Breast epithelium (tissue), 4 donors: ENCODE measurements at places on chromosomes 16 and 17. TPM values are rescaled to one million over a fixed set of nuclear protein-coding genes. Genes with fewer than 3 reads are reported as not detected.

- peaks cover 5% of the 10 kb centered on the region for H3K4me1 ChIP-seq
- no peak overlapping the region for H3K4me3 ChIP-seq
- no peak overlapping the region for H3K27ac ChIP-seq
- no peaks in the 10 kb centered on the region for H3K36me3 ChIP-seq
- DNase-seq: no peak
- no peaks in the 10 kb centered on the region for H3K27me3 ChIP-seq
Measured at GRCh38 chr17:38568274-38568673, 37.5 kb downstream of the SRCIN1 start.

DNA sequence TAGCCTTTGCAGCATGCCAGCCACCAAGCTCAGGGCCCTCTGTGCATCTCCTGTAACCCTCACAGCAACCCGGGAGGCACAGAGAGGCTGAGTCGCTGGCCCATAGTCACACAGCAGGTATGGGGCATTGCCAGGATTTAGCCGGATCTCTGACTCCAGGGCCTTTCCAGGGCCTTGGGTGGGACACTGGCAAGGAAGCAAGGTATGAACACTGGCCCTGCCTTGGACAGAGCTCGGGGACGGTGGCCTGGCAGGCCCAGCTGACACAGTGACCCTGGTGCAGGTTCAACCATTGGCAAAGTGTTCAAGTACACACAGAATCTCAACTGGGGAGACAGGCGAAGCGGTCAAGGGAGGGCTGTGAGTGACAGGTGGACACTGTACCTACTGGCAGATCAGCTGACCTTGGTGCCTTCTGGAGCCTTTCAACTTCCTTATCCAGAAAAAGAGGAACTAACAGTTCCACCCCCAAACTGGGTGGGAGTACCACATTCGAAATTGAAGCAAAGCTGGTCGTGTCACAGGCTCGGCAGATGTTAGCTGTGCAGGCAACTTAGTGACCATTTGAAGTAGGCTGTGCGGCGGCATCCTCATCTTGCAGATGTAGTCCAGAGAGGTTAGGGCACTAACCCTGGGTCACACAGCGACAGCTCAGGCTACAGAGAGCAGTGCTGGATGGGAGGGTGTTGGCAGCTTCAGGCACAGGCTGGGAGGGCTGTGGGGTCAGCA, 287.4 kb downstream of the SEC14L1 start:
- H3K27ac ChIP-seq: peak overlapping the region; percentile 96
- H3K4me1 ChIP-seq: peaks cover 55% of the 10 kb centered on the region
- no peaks in the 10 kb centered on the region for H3K36me3 ChIP-seq
- H3K27me3 ChIP-seq: no peaks in the 10 kb centered on the region

- no peak overlapping the region for H3K27ac ChIP-seq
- no peaks in the 10 kb centered on the region for H3K27me3 ChIP-seq
- no peak for DNase-seq
- H3K36me3 ChIP-seq: no peaks in the 10 kb centered on the region
- H3K4me1 ChIP-seq: no peaks in the 10 kb centered on the region
Measured at GRCh38 chr17:57025876-57026275, 47.9 kb downstream of the SCPEP1 start.

GRCh38 chr17:1007310-1008007, 10.5 kb downstream of the TIMM22 start:
- no peaks in the 10 kb centered on the region for H3K36me3 ChIP-seq
- H3K27me3 ChIP-seq: no peaks in the 10 kb centered on the region
- H3K27ac ChIP-seq: peak overlapping the region; percentile 88
- peaks cover 17% of the 10 kb centered on the region for H3K4me1 ChIP-seq

DNA sequence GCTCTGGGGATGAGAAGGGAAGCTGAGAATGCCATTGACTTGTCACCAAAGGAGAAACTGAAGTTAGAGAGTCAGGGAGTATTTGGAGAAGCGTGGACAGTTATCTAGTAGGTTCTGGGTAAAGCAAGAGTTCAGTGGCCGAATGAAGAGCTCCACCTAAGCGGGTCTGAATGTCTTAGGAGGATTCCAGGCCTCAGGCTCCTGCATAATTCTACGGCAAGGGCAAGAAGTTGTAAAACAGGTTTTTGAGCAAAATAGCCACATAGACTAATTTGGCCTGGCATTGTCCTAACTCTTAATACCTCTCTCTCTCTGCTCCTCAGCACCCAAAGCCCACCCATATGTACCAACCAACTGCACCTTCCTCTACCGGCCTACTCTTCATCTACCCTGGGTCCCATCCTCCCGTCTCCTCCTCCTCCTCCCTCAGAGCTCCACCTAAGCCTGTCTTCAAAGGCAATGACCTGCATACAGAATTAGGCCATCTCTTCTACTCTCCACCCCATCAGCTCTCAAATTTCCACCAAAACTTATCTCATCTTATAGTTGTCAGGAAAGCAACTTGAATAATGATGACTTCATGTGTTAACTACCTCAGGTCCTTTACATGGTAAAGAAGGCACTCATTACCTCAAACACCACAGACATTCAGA, 42.0 kb upstream of the KCNJ2 start:
- no peaks in the 10 kb centered on the region for H3K36me3 ChIP-seq
- no peak overlapping the region for H3K27ac ChIP-seq
- no peaks in the 10 kb centered on the region for H3K27me3 ChIP-seq
- no peaks in the 10 kb centered on the region for H3K4me1 ChIP-seq
- DNase-seq: peak; percentile 47
- H3K4me3 ChIP-seq: no peak overlapping the region

GRCh38 chr17:83178533-83179304, 99.3 kb downstream of the METRNL start:
- no peaks in the 10 kb centered on the region for H3K36me3 ChIP-seq
- H3K4me3 ChIP-seq: no peak overlapping the region
- H3K27ac ChIP-seq: no peak overlapping the region
- H3K27me3 ChIP-seq: no peaks in the 10 kb centered on the region
- no peaks in the 10 kb centered on the region for H3K4me1 ChIP-seq

GRCh38 chr17:45218895-45219661, 2.6 kb upstream of the FMNL1 start:
- H3K27me3 ChIP-seq: no peaks in the 10 kb centered on the region
- peak; percentile 78 for DNase-seq

GRCh38 chr16:49462989-49463371, 89.4 kb downstream of the C16orf78 start:
- H3K4me3 ChIP-seq: no peak overlapping the region
- no peak for DNase-seq
- H3K4me1 ChIP-seq: no peaks in the 10 kb centered on the region
- H3K27me3 ChIP-seq: no peaks in the 10 kb centered on the region
- no peaks in the 10 kb centered on the region for H3K36me3 ChIP-seq
- no peak overlapping the region for H3K27ac ChIP-seq

GRCh38 chr16:27819356-27819755, 244.2 kb downstream of the GSG1L start:
- no peak overlapping the region for H3K4me3 ChIP-seq
- no peaks in the 10 kb centered on the region for H3K4me1 ChIP-seq
- DNase-seq: no peak
- H3K36me3 ChIP-seq: no peaks in the 10 kb centered on the region
- no peaks in the 10 kb centered on the region for H3K27me3 ChIP-seq

GRCh38 chr16:10601444-10602408, 21.3 kb upstream of the EMP2 start:
- H3K27me3 ChIP-seq: no peaks in the 10 kb centered on the region
- H3K4me1 ChIP-seq: no peaks in the 10 kb centered on the region
- H3K36me3 ChIP-seq: no peaks in the 10 kb centered on the region
- H3K4me3 ChIP-seq: no peak overlapping the region
- peak overlapping the region; percentile 25 for H3K27ac ChIP-seq
- peak; percentile 52 for DNase-seq

DNA sequence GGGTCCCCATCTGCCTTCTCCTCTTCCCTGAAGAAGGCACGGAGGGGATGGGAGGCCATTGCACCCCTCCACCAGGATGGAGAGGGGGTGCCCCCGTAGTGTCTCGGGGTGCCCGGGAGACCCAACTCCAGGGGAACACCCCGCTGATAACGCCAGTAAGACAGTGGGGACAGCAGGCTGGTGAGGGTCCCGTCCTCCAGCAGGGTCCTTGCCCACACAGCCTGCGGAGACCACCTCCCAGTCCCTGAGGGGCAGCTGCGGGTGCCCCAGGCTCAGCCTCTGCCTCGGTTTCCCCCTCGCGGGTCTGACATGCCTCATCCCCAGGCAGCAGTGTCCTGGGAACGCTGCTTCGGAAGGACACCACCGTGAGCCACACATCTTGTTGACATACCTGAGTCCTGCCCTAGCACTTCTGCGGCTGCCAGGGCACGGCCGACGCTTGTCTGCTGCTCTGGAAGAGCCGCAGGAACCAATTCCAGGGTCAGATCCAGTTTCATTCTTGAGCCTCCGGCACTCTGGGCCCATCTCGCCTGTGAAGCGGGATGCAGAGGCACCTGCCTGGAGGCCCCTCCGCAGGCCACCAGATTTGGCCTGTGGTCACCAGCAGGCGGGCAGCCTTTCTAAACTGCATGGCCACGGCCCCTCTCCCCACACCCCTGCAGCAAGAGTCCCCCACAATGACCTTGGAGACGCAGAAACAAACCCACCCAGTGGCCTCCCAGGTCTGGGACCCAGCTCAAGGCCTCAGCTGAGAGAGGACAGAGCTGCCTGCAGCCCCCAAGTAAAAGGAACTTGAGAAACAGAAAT, 39.9 kb upstream of the ZC3H18 start:
- H3K27ac ChIP-seq: no peak overlapping the region
- no peaks in the 10 kb centered on the region for H3K27me3 ChIP-seq
- peaks cover 5% of the 10 kb centered on the region for H3K4me1 ChIP-seq
- DNase-seq: no peak

DNA sequence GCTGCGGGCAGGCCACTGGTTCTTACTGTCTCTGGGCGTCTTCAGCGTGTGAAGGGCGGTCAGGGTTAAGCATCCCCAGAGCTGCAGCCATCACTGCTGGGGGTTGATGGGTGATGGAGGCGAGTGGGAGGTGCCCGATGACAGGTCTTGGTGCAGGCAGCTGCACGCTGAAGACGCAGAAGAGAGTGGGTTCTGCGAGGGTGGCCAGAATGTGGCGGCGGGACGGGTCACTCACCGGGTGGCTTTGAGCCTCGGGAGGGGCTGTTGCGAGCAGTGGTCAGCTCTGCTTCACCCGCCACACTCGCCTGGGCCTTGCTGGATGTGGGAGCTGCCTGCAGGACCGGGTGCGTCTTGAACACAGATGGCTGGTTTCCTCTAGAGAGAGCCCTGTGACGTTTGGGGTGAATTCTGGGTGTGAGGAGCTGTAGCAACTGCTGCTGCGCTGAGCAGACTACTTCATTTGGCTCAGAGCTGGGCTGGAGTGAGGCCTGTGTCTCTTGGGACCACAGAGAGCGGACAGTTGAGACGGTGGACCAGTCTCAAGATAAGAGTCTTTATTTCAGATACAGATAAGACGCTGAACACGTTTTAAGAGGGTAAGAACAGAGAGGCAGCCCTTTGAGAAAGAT, 44.6 kb upstream of the ZNF750 start:
- no peak for DNase-seq
- H3K4me1 ChIP-seq: peaks cover 3% of the 10 kb centered on the region
- H3K27me3 ChIP-seq: no peaks in the 10 kb centered on the region
- no peak overlapping the region for H3K4me3 ChIP-seq
- peak overlapping the region; percentile 27 for H3K27ac ChIP-seq
- H3K36me3 ChIP-seq: no peaks in the 10 kb centered on the region

GRCh38 chr17:43789482-43789881, 9.2 kb downstream of the CFAP97D1 start:
- no peak for DNase-seq
- no peaks in the 10 kb centered on the region for H3K36me3 ChIP-seq
- no peak overlapping the region for H3K4me3 ChIP-seq
- H3K4me1 ChIP-seq: no peaks in the 10 kb centered on the region

DNA sequence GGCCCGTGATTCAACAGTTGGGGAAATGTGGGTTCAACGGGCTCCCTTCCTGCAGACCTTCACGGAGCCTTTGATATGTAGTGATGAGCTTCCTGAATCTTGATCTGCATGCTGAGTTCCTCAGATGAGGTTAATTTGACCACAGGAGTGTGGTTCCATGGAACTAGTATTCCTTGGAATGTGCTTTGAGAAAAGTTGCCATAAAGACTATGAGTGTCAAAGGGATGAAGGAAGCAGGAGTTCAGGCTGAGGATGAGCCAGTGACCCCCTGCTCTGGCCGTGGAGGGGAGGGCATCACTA, 229.2 kb downstream of the MSI2 start:
- no peak overlapping the region for H3K4me3 ChIP-seq
- no peaks in the 10 kb centered on the region for H3K36me3 ChIP-seq
- no peaks in the 10 kb centered on the region for H3K27me3 ChIP-seq
- no peak for DNase-seq
- peaks cover 13% of the 10 kb centered on the region for H3K4me1 ChIP-seq

- peak overlapping the region; percentile 20 for H3K27ac ChIP-seq
- no peaks in the 10 kb centered on the region for H3K27me3 ChIP-seq
- no peak for DNase-seq
- no peaks in the 10 kb centered on the region for H3K36me3 ChIP-seq
Measured at GRCh38 chr17:40432864-40433528, 10.3 kb upstream of the IGFBP4 start.

GRCh38 chr17:63440770-63441335, 5.3 kb downstream of the CYB561 start:
- no peaks in the 10 kb centered on the region for H3K27me3 ChIP-seq
- no peaks in the 10 kb centered on the region for H3K36me3 ChIP-seq
- H3K4me3 ChIP-seq: no peak overlapping the region

GRCh38 chr17:27506348-27507218, 50.3 kb downstream of the KSR1 start:
- DNase-seq: no peak
- H3K4me3 ChIP-seq: no peak overlapping the region
- no peaks in the 10 kb centered on the region for H3K27me3 ChIP-seq
- H3K36me3 ChIP-seq: no peaks in the 10 kb centered on the region

PLK1 gene
- total RNA-seq: 1.3 TPM

CA4 gene
- 46.5 TPM for total RNA-seq

CCL7 gene
- not detected for total RNA-seq

GCSH gene
- 22.1 TPM for total RNA-seq

RHBDL1 gene
- total RNA-seq: 2.3 TPM

NOTUM gene
- not detected for total RNA-seq

HSPB9 gene
- 0.48 TPM for total RNA-seq

FNDC8 gene
- total RNA-seq: not detected

SMIM22 gene
- not detected for total RNA-seq

TPSD1 gene
- total RNA-seq: 2.0 TPM

TBC1D26 gene
- total RNA-seq: 0.44 TPM

NT5C3B gene
- 50.2 TPM for total RNA-seq

CLEC18A gene
- total RNA-seq: 1.3 TPM

EXOC3L1 gene
- 1.1 TPM for total RNA-seq

SCNN1B gene
- 18.0 TPM for total RNA-seq

CUEDC1 gene
- total RNA-seq: 13.0 TPM

DPEP2 gene
- total RNA-seq: 1.3 TPM

DBF4B gene
- total RNA-seq: 2.3 TPM
